ENCODE measurements at places on chromosomes 11 and 22.
A peak's percentile ranks its signal among the peaks of the same experiment; 100 is the strongest.

GRCh38 chr11:18731441-18731840 lies 5.5 kb upstream of the IGSF22 start:
- DNase-seq, result no peak

DNA sequence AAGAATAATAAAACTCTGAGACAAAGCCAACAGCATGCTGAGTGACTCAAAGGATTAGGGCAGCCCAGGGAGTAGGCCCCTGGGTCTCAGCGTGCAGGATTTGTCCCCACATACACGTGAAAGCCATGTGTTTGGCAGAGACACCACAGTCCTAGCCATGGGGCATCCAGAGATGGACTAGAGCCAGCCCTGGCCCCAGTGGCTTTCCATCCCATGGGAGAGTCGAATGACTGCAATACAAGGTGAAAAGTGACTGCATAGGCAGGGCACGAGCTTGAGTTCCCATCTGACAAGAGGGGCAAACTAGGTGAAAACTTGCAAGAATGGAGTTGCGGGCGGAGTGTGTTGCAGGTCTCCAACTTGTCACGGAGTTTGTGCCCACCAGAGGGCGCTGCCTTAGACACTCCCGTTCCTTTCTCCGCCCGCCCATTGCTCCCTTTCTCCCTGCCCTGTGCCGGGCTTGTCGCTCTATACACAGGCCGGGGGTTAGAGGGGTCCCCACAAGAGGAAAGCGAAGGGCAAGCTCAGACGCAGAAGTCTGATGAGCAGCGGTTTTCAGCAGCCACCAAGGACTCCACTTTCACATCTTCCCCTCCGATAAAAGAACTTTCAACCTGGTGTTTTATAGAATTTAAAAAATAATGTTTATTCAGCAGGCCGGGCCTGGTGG lies 24.2 kb downstream of the TSKU start:
- no peak for DNase-seq

DNA sequence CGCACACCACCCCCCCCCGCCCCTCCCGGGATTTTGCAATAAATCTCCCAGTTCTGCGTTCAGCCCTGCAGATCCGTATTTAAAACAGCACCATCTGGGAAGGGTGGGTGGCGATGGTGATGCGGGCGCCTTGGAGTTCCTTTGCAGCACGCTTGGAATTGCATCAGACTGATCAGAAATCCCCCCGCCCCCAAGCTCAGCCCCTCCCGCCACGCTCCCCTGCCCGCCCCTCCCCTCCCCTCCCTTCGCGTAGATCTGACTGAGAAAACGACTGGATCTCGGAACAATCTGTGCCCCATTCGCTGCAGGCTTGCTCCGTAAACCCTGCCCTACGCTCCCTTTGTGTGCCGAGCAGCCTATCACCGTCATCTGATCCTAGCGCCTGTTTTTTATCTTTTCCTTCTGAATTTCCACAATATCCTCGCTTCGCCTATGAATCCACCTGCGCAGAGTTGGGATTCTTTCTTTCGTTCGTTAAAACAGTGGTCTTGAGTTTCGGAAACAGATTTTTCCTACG lies 18.1 kb upstream of the BDNF start:
- DNase-seq, result no peak

- no peak for DNase-seq
These were observed 48.5 kb downstream of the OR4D9 start for GRCh38 chr11:59559886-59560285.

GRCh38 chr22:48737461-48738203 lies 1090.0 kb downstream of the BRD1 start:
- DNase-seq, result no peak

GRCh38 chr11:2805388-2806056 lies 80.1 kb downstream of the CDKN1C start:
- no peak for DNase-seq

DNA sequence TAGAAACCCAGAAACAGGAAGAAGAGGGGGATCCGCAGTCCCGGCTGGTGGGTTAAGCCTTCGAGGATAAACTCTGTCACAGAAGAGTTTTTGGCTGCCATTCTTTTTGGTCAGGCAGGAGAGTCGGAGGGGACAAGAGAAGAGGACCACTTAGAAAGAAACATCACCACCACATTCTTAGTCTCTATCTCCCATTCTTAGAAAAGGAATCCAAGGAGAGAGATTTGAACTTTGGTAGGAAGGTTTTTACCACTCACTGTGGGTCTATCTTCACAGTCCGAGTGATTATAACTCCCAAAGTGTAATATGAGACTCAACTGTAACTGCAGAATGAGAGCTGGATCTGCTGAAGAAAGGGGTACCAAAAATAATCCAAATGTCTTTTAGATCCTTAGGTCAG lies at the start of gene OR8B12:
TSS of gene OR8B12 (minus strand) at position 101 of the 400 bp plus-strand sequence. CDS start at position 101, 0 bp downstream.
- no peak for DNase-seq

GRCh38 chr11:31809857-31810778 lies 1.0 kb downstream of the PAX6 start:
- no peak for DNase-seq

DNA sequence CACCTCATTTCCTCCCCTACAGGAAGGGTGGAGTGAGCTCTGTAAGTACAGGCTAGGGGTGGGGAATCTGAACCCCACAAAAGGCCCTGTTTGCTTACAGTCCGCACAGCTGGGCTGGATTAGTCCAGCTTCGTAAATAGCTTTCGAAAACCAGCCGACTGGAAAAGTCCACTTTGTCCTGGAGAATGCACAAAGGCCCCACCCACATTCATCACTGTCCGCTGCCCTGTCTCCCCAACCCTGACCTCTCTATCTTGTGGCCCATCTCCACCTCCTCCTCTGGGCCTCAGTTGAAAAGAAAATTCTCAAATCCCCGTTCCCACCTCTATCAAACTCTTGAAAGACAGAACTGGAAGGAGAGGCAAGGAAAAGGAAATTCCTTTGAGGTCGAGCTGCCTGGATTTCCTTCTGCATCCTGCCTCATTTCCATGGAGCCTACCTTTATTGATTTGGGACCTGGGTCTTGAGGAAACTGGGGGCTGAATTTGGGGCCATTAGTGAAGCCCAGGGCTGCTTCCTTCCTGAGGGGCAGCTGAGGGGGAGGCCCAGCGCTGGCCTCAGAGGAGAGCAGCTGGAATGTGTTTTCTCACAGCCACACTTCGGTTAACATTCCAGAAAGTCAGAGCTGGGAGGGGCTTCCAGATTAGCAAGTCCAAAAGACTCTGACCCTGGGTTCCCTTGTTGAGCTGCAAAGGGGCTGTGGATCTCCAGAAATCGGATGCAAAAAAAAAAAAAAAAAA lies 147.6 kb downstream of the FBXO7 start:
- no peak for DNase-seq

DNA sequence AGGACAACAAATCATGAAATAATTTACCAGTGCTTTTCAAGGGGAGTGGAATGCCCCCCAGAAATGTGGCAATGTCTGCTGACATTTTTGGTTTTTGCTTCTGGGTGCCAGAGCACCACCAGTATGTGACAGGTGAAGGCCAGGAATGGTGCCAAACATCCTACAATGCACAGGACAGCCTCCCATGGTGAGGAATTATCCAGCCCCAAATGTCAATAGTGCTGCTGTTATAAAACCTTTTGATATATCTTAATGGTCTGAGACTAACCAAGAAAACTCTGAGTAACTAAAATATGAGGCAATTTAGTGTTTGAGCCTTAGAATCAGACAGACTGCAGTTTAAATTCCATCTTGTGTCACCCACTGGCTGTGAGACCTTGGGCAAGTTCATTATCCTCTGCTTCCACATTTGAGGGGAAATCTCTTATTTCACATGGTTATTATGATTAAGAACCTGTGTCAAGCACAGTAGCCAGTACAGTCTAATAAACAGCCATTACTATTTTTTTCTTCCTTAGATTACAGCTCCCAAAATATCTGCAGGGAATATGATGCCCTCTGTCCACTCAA lies 69.5 kb downstream of the AMBRA1 start:
- no peak for DNase-seq

DNA sequence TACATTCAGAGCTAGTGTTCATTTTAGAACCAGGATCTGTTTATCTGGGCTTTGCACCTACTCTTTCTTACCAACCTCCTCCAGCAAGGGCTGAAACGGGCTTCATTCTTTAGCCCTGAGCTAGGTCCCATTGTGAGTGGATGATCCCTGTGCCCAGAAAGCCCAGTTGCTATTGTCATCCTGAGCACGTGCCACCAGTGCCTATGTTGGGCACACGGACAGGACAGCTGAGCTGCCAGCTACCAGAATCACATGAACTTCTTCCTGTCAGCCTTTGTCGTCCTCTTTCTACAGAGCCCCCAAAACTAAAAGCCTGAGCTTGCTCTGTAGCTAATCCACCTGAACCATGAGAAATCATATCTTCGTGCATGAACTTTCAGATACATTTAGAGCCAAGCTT lies 74.4 kb upstream of the NTM start:
- no peak for DNase-seq

DNA sequence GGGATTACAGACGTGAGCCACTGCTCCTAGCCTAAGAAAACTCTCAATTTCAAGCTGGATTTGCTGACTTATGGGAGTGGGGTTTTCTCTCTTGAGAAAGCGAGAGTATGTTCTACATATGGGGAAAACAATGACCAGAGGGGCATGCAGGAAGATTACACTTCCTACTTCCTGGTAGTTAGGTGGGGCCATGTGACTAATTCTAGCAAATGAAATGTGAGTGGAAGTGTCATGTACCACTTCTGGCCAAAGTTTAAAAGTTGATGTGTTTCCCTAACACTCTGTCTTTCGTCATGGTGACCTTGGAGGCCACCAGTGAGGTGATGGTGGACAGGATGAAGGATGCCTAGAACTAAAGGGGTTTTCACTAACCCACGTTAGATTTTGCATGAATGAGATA lies 50.5 kb downstream of the PARVG start:
- no peak for DNase-seq

DNA sequence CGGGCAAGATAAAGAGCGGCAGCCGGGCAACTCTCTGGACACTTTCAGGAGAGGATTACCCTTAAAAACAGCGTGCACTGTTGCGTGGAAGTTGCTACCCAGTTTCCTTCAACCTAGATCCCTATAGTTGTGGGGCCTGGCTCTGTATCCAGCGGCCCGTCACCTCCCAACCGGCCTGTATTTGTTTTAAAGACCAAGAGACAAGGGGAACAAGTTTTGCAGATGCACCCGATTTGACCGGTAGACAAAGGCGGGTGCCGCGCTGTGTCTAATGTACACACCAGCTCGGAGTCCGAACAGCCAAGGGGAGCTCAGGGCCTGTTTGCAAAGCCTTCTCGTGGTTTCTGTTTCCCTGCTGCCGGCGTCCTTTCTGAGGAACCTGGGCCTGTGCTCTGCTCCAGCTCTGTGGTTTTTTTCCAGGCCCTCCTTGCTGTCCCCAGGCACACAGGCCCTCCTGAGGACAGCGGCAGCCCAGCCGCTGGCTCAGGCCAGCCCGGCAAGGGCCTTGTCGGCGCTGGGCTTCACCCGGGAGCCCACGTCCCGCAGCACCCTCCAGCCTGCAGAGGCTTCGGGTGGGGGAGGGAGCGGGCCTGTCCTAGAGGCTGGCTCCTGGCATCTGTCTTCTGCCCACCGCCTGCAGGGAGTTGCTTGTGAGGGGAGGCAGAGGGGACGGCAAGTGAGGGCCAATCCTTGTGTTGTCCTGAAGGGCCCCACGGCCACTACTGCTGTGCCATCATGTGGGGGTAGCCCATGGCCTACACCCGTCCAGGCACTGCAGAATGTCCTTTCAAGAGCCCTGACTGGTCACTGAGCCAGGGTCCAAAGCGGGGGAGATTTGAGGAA lies 1.4 kb downstream of the TBX1 start:
- no peak for DNase-seq

DNA sequence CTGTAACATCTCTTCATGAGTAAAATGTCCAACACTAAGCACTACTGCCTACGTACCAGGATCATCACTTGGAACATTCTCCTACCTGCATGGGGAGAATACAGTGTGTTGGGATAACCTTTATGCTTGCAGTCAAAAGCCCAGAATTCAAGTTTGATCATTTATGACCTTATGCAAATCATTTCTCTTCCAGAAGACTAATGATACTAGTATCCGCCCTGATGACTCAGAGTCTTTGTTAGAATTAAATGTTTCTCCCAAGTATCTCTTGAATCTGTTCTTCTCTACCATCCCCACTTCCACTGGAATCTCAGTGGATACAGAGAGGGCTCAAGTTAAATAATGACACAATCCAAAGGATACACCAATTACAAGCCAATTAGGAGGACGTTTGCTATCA lies 12.4 kb downstream of the MAJIN start:
- no peak for DNase-seq

DNA sequence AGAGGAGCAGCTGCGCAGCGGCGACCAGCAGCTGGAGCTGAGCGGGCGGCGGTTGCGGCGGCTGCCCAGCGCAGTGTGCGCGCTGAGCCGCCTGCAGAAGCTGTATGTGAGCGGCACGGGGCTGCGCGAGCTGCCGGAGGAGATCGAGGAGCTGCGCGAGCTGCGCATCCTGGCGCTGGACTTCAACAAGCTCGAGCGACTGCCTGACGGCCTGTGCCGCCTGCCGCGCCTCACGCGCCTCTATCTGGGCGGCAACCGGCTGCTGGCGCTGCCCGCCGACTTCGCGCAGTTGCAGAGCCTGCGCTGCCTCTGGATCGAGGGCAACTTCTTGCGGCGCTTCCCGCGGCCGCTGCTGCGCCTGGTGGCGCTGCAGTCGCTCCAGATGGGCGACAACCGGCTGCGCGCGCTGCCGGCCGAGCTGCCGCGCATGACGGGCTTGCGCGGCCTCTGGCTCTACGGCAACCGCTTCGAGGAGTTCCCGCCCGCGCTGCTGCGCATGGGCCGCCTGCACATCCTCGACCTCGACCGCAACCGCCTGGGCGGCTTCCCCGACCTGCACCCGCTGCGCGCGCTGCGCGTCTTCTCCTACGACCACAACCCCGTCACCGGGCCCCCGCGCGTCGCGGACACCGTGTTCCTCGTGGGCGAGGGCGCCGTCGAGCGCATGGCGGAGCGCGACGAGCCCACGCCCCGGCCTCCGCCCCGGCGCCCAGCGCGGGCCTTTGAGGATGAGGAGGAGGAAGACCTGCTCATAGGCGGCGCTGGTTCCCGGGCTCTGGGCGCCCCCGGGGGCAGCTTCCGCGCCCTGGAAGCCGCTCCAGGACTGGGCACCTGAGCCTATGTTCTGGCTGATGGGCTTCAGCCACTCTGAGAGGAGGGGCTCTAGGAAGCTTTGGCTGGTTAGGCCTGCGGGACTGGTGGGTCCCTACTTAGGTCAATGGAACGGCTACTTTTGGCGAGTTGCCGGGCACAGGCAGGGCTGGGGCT lies 787 bp downstream of the LRRC10B start:
- no peak for DNase-seq

GRCh38 chr11:117271208-117271607 lies 19.9 kb upstream of the BACE1-AS start:
- DNase-seq, result no peak

GRCh38 chr11:6757373-6757967 lies 14.3 kb downstream of the OR2AG2 start:
- peak; percentile 62 for DNase-seq

- DNase-seq, result peak; percentile 45
These were observed 10.8 kb upstream of the CCDC86 start for GRCh38 chr11:60831143-60831500.

GRCh38 chr11:99020352-99021225 lies at the start of gene CNTN5:
CNTN5 (plus strand) TSS chr11:99020949.
- DNase-seq, result no peak

Data from SK-N-MC (cell line).